Muscle of arm (tissue), 14 donors: ENCODE measurements at places on chromosomes 6 and 20. TPM values are rescaled to one million over a fixed set of nuclear protein-coding genes. Genes with fewer than 3 reads are reported as not detected.

SIRPB1 gene
- polyA plus RNA-seq, result 0.50 TPM

LPA gene
- 0.38 TPM for polyA plus RNA-seq

PSORS1C1 gene
- 0.71 TPM for polyA plus RNA-seq

C6orf52 gene
- 1.1 TPM for polyA plus RNA-seq

CCDC28A gene
- 10.0 TPM for polyA plus RNA-seq

MOG gene
- 0.34 TPM for polyA plus RNA-seq
